ENCODE measurements at places on chromosomes 16 and 17.

GRCh38 chr17:27649929-27650328 is 18.9 kb downstream of the LGALS9 start:
- no peak for DNase-seq

DNA sequence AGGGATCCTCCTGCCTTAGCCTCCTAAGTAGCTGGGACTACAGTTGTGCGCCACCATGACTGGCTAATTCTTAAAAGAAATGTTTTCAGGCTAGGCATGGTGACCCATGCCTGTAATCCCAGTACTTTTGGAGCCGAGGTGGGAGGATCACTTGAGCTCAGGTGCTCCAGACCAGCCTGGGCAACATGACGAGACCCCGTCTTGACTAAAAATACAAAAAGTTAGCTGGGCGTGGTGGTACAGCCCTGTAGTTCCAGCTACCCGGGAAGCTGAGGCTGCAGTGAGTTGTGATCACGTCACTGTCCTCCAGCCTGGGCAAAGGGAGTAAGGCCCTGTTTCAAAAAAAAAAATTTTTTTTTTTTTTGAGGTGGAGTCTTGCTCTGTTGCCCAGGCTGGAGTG is 173.1 kb downstream of the SEC14L1 start:
- DNase-seq = no peak

DNA sequence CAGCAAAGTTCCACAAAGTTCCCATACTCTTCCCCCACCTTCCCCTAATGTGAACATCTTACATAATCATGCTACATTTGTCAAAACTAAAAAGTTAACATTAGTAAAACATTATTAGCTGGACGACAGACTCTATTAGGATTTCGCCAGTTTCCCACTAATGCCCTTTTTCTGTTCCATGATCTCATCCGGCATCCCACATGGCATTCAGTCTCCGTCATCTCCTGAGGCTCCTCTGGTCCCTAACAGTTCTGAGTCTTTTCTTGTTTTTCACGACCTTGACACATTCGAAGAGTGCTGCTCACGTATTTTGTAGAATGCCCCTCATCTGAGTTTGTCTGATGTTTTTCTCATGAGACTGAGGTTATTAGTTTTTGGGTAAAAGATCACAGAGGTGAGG is 8.8 kb upstream of the MPRIP start:
- DNase-seq = no peak

DNA sequence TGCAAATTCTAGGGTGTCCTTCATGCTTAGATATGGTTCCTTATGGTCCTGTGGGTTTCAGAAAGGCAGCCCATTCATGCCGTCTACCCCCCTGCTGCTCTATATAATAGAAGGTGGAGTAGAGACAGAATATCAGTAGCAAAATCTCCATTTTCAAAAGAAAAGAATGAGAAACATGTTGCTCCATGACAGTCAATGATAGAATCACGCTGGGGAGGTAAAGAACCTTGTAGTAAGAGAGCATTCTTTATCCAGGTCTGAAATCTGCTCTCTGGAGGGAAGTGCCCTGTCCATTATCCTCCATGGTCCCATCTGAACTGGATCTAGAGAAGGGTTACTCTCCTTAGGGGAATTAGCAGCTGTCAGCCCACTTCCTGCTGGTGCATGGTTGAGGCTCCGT is 272.8 kb downstream of the WWOX start:
- DNase-seq = no peak

DNA sequence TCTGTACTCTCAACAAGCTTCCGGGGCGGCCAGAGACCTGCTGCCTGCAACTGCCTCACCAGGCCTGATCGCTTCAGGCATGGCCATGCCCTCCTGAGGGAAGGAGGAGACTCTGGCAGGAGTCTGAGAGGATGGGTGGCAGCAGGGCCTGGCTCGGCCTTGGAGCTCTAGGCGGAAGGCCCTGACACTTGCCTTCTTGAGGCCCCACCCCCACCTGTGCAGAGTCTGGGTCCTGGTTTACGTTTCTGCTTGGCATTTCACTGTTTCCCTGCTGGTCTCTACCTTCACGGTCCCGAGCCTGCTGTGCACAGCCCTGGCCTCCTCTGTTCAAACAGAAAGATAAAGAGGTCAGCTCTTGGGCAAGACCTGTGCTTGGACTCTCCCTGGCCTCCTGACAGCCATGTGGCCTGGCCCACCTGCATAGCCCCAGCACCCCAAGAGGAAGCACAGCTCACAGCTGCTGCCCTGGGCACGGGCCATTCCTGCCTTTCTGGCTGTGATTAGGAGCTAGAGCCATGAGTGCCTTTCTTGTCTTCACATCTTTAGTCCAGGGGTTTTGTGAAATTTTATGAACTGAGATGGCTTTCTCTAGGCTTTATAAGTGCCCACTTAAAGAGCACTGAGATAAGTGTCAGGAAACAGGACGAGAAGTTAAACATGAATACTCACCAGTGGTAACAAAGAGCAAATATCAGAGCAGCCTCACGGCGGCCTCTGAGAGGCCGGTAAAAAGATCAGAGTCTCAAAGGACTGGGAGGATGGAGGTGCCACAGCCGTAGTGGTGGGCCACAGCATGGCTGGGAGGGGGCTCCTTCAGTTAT is 25.6 kb upstream of the MTSS2 start:
- DNase-seq = no peak

DNA sequence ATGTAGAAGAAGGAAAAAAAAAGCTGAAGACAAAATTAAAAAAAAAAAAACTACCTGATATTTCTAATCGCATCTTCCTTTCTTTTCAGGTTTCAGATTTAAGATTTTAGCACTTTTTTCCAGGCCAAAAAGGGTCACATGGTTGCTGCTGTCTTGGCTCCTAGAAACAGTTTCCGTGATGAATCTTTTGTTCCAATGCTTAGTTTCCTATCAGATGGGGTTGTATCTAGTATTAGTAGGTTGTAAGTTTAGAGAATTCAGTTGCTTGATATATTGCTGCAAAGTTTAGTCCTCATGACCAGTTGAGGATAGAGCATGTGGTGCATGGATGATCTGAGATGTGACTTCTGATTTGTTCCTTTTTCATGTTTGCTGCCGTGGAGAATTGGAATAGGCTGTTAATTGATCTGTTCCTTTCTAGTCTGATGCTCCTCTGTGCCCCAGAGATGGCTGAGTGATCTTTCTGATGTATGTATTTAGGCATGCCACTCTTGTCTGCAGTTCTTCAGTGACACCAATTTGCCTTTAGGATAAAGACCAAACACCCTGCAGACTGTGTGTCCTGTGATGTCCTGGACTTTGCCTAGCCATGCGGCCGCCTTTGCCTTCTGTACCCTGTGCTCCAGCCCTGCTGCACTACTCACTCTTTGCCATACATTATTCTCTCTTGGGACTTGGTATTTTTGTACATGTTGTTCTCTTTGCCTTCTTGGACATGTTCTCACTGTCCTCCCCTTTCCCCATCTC is 94.0 kb downstream of the MRTFB start:
- no peak for DNase-seq

- DNase-seq = no peak
Measured at GRCh38 chr17:50564916-50565315, 4.4 kb downstream of the CACNA1G start.

GRCh38 chr17:38430316-38430715 is 2.1 kb downstream of the ARHGAP23 start:
- no peak for DNase-seq

DNA sequence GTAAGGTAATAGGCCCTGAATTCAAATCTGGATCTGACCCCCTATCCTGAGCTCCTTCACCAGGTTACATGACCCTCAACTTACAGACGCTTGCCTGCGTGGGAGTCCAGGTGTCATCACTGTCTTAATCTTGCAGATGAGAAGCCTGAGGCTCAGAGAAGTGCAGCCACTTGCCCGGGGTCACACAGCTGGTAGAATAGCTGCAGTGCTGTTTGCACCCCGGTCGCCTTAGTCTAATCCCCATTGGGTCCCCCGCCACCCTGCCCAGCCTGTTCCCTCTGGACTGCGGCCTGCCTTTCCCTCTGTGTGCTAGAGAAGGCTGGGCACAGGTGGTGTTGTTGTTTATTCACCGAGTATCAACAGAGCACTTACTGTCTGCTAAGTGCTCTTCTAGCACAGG is 107.0 kb downstream of the SDR42E1 start:
- no peak for DNase-seq

GRCh38 chr16:27346819-27347218 is 33.0 kb downstream of the IL4R start:
- no peak for DNase-seq

- no peak for DNase-seq
Measured at GRCh38 chr16:23020084-23020483, 129.2 kb downstream of the USP31 start.

DNA sequence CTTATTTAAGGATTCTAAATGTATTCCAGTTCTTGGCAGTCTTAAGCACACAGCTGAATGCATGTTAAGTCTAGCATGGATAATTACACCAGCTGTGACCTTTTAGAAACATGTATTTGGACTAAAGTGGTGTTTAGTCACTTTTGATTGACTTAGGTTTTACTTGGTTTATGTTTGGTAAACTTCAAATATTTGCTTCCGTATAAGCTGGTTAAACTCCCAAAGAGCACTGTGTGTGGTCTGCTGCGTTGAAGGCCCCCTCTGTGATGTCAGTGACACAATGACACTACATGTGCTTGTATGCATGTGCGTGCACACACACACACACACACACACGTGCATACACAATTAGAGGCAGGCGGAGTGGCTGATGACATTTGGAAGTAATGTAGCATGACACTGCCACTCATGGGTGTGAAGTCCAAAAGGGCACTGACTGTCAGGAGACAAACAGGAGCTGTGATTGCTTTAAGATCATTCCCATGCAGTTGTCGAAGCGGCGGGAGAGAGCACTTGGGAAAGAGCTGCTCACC is 156.1 kb upstream of the CDH13 start:
- DNase-seq = no peak

DNA sequence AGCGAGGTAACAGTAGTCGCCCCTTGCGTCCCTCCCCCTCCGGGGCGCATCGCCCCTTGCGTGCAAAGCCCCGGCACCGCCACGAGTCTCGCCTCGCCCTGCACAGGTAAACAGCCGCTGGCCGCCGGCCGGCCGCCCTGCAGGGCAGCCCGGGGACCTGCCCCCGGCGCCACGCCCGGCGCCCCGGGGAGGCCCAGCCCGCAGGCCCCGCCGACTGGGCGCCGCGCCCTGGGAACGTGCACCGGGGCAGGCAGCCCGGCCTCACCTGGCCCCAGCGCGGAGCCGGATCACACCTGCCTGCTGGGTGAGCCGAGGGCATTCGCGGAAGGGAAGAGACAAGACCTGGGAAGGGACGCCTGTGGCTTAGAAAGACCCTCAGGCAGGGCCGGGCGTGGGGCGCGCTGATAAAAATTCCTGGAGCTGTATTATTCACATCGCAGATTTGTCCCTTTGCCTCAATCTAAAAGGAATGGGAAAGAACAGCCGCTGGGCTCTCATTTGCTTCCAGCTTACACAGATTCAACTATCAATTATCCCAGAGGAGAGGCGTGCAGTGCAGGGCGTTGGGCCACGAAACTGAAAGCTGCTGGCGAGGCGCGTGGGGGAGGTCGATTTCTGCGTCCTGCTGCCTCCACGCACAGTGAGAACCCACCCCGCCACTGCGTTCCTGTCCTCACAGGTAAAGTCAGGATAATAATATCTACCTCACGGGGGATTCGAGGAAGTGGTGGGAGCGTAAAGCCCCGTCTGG is 451.9 kb downstream of the SLC39A11 start:
- no peak for DNase-seq
